ENCODE measurements at places on chromosomes 6 and 20. TPM values are rescaled to one million over a fixed set of nuclear protein-coding genes. Genes with fewer than 3 reads are reported as not detected.

The RGS17 gene
- polyA plus RNA-seq, result 3.4 TPM

The PLA2G7 gene
- polyA plus RNA-seq, result 3.5 TPM

The JPH2 gene
- 1.1 TPM for polyA plus RNA-seq

The SRMS gene
- polyA plus RNA-seq, result 0.14 TPM

The TFAP2D gene
- polyA plus RNA-seq, result not detected

The ZBTB9 gene
- polyA plus RNA-seq, result 14.8 TPM

The CST4 gene
- polyA plus RNA-seq, result not detected

The GNAS-AS1 gene
- 0.67 TPM for polyA plus RNA-seq

The OR10C1 gene
- not detected for polyA plus RNA-seq

The PACSIN1 gene
- polyA plus RNA-seq, result 0.65 TPM

The ZC3H12D gene
- 0.26 TPM for polyA plus RNA-seq

The ULBP3 gene
- 8.8 TPM for polyA plus RNA-seq

The VPS16 gene
- 41.0 TPM for polyA plus RNA-seq

The POLR3F gene
- 21.9 TPM for polyA plus RNA-seq

The CAPN11 gene
- polyA plus RNA-seq, result 0.08 TPM

The WFDC5 gene
- polyA plus RNA-seq, result not detected

The SMPDL3A gene
- 13.6 TPM for polyA plus RNA-seq

The NKX2-2 gene
- polyA plus RNA-seq, result not detected

The CALHM6 gene
- 5.2 TPM for polyA plus RNA-seq

The AKAP12 gene
- 117 TPM for polyA plus RNA-seq

The BPIFB4 gene
- polyA plus RNA-seq, result not detected

The HMGA1 gene
- polyA plus RNA-seq, result 27.1 TPM

The PIGT gene
- 99.7 TPM for polyA plus RNA-seq

The CLVS2 gene
- polyA plus RNA-seq, result 0.14 TPM

The LTB gene
- 1.9 TPM for polyA plus RNA-seq
